Osteocyte (in vitro differentiated cells): ENCODE measurements at places on chromosomes 5 and 9.

DNA sequence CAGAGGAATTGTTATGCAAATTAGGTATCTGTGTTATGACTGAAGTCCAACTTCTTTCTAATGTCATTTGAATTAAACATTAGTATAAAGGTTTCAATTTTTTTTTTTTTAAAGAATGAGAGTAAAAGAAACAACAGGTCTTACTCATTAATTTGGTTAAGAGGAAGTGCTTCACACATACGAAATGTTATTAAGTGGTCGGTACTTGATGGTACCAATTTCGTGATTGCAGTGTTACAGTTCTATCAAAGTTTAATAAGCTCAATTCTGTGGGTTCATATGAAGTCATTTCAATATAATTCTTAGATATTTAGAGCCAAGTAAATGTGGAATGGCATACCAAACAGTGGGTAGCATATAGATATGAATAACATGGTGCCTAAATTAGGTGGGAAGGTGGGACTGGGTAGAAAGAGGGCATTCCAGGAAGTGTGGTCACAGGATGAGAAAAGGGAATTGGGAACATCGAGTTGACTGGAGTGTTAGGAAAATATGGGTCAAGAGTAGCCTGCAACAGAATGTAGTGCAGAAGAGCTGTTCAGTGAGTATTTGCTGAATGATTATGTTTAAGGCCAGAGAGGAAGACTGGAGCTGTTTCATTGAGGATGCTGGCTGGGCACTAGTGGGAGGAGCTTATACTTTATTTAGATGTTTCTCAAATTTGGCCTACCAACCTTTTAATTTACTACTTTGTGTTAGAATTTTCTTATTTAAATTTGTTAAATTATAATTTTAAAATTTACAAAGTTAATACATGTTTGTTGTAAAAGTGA, 34.1 kb upstream of the DHFR start:
- DNase-seq: no peak

- no peak for DNase-seq
Observed at GRCh38 chr9:77750284-77750683, 102.2 kb upstream of the GNA14 start.

DNA sequence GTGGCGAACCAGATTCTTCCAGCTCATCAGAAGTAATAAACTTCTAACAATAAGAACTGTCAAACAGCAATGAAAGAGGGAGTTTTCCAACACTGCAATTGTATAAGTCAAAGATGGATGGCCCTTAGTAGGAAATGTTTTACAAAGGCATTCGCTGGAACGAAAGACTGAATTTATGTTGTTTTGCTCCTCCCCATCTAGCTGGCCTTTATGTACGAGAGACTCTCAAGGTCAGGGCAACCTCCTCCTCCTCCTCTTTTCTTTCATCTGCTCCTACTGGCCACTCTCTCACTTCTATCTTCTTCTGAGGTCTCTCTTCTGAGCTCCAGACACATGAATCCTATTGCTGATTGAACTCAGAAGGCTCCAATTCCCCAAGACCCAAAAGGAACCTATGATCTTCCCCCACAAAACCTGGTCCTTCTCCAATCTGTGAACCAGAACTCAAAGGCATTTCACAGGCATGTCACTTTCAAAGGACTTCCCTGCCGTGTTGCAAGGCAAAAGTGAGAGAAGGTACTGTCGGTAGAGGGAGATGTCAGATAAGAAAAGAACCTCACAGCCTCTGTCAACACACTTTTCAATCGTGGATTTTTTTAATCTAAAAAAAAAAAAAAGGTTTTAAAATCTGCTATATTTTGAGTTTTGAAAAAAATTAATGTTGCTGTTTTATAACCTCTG, 28.5 kb upstream of the PUM3 start:
- DNase-seq: no peak

- DNase-seq: no peak
Observed at GRCh38 chr9:101399643-101399970, 956 bp downstream of the ZNF189 start.

DNA sequence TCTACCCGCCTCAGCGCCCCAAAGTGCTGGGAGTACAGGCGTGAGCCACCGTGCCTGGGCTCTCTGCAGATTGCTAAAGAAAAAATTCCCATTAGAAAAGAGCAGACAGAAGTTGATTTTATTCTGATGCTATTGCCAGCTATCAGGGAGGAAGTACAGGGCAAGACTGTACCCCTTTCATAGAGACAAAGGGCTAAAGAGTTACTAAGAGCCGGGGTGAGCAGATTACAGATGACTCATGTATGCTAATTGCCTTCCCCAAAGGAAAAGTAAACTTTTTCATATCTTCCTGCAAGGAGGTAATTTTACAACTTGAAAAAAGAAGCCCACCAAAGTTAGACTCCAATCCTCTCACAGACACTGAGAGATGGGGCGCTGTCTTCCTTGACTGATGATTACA, 42.3 kb upstream of the MCTP1 start:
- DNase-seq: no peak

DNA sequence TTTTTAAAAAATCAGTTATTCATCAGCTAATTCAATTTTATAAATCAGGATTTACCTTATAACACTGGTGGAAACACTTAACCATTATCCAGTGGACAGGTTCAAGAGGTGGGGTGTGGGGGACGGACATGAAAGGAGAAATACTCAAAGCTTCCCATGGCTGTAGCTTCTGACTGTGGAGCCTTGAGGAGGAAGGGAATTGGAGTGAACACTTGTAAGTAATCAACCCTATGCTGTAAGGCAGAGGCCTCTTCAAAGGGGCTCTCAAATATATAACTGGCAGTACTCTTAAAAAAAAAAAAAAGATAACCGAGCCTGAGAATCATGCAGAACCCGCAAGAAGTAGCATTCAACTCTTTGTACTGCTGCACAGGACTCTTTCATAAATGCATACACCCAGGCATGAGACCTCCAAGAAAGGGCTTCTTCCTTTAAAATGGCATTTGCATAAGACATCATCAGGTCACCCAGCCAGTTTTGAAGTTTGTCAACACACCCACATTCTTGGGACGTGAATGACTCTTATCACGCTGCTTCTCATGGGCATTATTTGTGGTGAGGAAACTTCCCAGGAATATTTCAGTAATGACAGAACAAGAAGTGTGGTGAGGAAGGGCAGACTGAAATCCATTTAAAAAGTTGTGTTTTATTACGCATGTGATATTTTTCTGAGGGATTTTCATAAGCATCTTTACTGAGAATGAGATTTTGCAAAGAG, 8.1 kb downstream of the OSMR start:
- DNase-seq: no peak

GRCh38 chr5:39422728-39423285, 2.0 kb downstream of the DAB2 start:
- DNase-seq: no peak

- no peak for DNase-seq
Observed at GRCh38 chr9:76717613-76718012, 46.6 kb upstream of the PCA3 start.

DNA sequence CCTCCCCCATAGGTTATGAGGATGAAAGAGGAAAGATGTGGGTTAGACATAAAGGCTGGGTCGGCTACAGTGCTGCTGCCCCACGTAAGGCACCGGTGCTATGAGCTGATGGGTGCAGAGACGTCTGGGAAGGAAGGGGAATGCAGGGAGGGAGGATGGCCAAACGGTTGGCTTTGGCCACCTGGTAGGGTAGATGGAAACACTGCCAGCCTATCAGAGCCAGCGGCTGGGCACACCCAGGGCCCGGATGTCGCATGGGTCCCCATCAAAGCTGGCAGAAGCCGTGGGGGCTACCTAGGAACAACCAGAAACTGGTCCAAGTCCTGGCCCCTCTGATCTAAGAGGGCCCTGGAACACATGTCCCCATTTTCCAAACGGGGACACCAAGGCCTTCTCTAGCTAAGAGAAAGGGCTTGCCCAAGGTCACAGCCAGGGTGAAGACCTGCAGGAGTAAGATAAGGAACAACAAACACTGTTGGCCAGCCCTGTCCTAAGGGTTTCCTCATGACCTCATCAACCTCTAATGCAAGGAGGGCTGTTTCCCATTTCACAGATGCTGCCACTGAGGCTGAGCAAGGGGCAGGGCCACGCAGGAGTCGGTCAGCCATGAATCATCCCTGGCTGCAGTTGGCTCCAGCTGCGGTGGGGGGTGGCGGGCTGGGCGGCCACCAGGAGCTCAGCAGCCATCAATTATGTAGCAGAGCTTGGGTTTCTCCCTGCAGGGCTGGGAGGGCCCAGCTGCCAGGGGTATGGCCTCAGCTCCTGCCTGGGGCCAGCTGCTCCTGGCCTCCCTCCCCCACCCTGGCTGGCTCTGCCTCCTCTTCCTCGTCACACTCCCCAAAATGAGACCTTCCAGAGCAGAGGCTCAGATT, 4.9 kb downstream of the SH3GLB2 start:
- peak; percentile 88 for DNase-seq

DNA sequence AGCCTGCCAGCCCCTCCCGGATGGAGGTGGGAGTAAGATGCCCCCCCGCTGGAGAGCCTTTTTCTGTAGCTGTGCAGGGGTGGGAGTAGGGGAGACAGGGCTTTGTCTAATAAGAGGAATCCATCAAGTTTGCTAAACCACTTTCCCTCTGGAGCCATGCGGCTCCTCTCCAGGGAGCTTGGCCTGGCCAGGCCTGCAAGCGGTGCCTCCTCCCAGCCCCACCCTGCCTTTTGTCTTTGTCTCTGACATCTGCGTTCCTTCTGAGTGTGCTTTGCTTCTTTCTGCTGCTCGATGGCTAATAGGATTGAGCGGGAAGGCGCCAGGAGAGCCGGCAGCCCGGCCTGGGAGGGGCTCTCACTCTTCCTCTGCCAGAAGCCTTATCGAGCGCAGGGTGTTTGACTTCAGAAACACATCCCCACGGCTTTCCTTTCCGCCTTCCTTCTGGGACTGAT, 26.7 kb upstream of the FCN1 start:
- DNase-seq: no peak

DNA sequence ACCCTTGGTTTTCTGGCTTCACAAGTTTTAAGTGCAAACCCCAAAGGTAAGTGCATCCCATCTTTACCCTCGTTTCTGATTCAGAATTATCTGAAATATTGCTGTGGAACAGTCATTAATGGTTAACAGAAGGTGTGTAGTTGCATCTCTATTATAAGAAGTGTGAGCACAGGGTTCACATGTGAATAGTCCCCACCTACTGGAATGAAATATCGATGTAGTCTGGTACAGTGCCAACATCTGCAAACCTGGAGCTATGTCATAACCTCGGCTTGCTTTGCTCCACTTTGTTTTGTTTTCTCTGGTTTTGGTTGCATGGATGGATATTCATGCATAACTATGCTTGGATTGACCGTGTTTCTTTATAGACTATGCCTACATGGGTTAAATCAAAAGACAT, 12.6 kb downstream of the HTR4 start:
- DNase-seq: no peak

DNA sequence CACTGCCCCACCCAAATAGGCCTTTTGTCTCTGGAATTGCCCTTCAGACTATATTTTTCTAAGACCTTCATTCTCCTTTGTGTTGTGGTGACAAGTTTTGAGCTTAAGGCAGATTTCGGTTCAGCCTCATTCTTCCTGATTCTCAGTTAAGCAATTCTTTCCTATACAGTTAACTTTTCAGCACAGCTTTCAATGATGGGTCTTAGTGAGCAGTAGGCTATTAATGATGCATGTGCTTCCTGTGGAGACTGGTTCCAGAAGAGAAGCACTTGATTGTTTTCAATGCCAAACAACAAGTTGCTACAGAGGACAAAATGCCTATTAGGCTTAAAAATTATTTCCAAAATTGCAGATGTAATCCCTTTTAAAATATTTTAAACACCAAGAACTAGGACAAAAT, 47.7 kb upstream of the TLX3 start:
- DNase-seq: no peak

- no peak for DNase-seq
Observed at GRCh38 chr5:66494437-66494836, 101.8 kb upstream of the MAST4 start.

- DNase-seq: no peak
Observed at GRCh38 chr5:9350301-9350797, 195.5 kb downstream of the SEMA5A start.

DNA sequence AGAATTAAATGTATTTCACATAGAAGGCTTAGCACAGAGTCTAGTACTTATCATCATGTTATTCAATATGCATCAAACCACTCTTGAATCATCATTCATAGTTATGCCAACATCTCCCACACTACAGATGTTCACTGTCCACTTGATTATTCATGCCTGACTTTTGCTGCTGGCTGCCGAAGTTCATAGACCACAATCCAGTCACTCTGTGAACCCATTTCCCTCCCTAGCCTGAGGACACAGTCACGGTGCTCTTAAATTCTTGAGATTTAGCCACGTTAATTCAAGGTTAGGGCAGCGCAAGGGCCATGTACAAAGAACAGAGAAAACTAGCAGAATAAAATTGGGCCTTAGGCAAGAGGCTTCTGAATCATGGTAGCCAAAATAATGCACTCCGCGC, 32.4 kb downstream of the ABCA1 start:
- no peak for DNase-seq

DNA sequence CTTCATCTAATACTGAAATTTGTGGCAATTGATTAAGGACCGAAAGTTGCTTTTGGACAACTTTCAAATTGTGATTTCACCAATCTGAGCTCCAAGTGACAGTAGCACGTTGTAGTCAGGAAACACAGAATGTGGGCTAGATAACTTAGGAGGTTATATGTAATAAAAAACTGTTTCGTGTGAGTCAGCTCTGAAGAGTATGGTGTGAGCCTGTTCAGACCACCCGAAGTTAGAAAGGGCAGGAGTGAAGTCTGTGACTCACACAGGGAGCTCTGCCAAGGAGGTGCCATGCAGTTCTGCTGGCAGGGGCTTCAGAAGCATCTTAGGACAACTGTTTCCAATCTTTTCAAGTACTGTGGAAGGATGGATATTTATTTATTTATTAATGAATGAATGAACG, 16.4 kb upstream of the ZBTB34 start:
- DNase-seq: peak; percentile 59

DNA sequence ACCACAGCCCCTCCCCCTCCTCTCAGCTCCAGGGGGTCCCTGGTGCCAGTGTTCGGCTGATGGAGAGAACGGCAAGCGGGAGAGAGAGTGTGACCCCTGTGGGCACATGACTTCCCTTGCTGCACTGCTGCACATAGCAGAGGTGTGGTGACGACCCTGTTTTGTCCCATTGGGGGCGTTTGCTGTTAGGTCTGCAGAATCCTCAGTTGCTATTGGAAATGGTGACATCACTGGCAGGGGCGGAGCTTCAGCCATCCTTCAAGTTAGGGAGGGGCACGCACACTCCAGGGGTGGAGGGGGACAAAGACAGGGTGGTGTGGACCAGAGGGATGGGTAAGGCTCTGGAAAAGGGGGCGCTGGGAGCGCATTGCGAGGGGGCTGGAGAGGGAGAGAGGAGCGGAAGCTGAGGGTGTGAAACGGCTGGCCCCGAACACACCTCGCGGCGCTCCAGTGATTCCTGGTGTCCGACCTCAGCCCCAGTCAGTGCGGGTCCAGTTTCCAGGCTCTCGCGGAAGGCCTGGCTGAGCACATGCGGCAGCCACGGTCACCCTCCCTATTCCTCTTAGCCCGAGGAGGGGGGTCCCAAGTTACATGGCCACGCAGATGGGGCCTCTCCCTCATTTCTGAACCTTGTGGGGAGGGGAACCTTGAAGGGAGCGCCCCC, 764 bp upstream of the GRIN1 start:
- no peak for DNase-seq

DNA sequence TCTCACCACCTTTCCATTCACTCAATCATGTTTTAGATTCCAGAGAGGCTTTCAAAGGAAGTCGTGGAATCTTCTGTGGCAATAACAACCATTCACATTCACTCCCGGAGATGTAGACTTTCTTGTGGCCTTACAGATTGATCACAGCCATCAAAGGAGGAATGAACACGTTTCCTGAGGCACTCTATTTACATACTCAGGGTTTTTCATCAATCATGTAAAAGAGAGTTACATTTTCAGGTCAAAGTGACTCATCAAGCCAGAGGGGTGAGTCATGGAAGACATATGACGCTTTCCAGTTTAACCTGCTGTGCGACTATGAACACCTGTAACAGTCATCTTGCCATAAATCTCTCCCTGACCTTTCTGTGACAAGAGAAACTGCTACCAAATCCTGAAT, 39.3 kb upstream of the RAD23B start:
- DNase-seq: no peak
